CD14-positive monocyte (primary cell): ENCODE measurements at places on chromosomes 5 and 9.

GRCh38 chr5:94993491-94993890 lies 291.4 kb downstream of the MCTP1 start:
- no peak for DNase-seq

GRCh38 chr5:1380011-1380817 lies 35.3 kb upstream of the CLPTM1L start:
- DNase-seq = peak; percentile 24

DNA sequence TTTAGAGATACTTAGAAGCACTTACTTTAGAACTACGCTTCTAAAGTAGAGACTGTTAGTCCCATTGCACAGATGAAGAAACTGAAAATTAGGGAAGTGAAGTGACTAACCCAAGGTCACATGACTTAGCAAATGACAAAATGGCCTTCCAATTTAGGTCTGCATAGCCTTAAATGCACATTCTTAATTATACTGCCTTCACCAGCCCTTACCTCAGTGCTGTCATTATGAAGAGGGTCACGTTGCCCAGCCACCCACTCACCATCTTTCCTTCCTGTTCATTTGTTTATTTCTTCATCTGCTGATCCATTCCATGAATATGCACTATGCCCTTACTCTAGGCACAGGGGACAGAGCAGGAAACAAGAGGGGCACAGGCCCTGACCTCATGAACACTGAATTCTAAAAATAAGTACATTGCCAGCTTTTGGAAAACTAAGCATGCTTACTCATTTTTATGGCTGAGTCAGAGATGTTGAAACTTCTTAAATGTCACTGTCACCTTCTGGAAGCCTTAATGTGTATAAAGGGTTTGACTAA lies 8.6 kb downstream of the HAVCR2 start:
- DNase-seq = peak; percentile 94

GRCh38 chr5:956941-957747 lies 51.5 kb upstream of the NKD2 start:
- no peak for DNase-seq

DNA sequence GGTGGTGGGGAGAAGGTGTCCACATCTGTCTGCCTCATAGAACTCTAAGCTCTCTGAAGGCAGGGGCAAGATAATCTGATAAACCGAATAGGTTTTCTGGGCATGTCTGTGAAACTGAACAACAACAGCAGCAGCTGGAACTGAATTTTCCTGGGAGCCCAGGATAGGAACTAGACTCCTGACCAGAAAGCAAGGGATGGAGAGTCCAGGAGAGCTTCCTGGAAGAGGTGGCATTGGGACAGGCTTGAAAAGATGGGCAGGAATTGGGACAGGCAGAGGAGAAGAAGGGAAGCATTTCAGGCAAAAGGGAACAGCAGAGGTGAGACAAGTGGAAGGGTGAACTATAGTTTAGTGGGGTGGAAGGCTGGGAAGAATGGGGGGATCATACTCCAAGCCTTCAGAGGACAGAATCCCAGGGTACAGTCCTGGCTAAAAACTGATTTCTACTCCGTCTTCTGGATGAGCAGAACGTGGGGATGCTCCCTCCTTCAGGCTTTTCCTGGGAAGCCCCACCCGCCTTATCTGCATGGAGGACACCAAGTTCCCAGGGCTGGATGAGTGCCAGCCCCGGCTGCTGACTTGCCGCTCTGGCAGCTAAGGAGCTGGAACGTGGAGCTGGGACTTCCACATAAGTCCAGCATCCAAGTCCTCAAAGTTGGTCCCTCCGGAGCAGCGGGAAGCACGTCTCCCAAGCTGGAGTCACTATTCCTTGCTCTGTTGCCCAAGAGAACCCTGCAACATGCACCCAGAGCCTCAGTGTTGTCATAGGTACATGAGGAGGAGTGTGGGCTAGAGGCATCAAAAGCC lies 13.9 kb upstream of the KIF12 start:
- no peak for DNase-seq
